ENCODE measurements at places on chromosomes 6 and 20. TPM values are rescaled to one million over a fixed set of nuclear protein-coding genes. Genes with fewer than 3 reads are reported as not detected.

GPSM3 gene
- 13.3 TPM for polyA plus RNA-seq

RAET1L gene
- not detected for polyA plus RNA-seq

OR2J3 gene
- polyA plus RNA-seq = not detected

FAM209B gene
- not detected for polyA plus RNA-seq

GABRR1 gene
- not detected for polyA plus RNA-seq

RNF217 gene
- 18.6 TPM for polyA plus RNA-seq

TBC1D20 gene
- polyA plus RNA-seq = 46.1 TPM

NRSN1 gene
- not detected for polyA plus RNA-seq

Data from BJ (cell line).